ENCODE measurements at places on chromosomes 7 and 10.

DNA sequence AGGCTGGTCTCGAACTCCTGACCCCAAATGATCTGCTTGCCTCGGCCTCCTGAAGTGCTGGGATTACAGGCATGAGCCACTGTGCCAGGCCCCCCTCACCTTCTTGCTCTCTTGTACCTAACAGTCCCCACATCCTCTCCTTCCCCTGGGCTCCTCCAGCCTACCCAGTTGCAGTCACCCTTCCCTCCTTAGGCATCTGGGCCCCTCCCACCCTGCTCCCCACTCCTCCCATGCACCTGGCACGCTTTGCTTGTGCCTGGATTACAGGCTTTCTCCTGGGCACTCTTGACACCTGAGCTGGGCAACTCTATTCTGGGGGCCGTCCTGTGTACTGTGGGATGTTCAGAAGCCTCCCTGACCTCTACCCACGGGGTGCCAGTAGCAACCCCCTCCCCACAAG, 3.0 kb downstream of the CLDN15 start:
- DNase-seq, result no peak

- DNase-seq, result no peak
These were observed 247.0 kb downstream of the SLC25A13 start for GRCh38 chr7:96074871-96075270.

GRCh38 chr7:121531175-121532070, 135.3 kb upstream of the FAM3C start:
- no peak for DNase-seq

DNA sequence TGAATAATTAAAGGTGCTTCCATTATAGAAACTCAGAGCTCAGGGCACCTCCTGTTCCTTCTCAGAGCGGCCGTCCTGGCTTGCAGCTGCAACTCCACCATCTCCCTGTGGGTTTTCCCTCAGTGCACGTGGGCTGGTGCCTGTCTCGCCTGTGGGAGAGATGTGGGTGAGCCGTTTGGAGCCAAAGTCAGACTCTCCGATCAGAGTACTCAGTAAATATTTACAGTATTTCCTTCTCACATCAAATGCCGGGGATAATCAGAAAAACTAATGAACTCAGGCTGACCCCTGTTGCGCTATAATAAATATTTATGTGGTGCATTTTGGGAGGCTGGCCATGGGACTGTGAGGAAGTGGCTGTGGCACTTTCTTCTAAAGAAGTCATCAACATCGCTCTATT, 155.8 kb upstream of the HABP2 start:
- no peak for DNase-seq

DNA sequence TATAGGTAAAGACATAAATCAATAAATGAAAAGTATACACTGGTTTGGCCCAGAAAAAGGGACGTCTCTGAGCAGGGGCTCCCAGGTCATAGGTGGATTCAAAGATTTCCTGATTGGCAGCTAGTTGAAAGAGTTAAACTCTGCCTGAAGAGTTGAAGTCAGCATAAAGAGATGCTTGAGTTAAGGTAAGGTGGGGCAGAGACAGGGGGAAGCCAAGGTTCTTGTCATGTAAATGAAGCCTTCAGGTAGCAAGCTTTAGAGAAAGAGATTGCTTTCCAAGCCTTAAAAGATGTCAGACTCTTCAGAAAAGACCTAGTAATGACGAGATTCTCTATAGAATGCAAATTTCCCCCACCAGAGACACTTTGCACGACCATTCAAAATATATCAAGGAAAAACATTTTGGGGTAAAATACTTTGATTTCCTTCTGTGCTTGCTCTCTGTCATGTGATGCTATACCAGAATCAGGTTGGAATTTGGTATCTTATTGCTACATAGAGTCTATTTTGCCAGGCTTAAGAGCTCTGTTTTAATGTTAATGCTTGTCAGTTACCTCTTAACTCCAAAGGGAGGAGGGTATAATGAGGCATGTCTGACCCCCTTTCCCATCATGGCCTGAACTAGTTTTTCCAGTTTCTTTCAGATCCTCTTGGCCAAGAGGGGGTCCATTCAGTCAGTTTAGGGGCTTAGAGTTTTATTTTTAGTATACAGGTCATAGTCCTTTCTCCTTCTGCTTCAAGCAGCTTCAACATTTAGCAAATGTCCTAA, 429.6 kb downstream of the ADRA2A start:
- DNase-seq, result no peak

DNA sequence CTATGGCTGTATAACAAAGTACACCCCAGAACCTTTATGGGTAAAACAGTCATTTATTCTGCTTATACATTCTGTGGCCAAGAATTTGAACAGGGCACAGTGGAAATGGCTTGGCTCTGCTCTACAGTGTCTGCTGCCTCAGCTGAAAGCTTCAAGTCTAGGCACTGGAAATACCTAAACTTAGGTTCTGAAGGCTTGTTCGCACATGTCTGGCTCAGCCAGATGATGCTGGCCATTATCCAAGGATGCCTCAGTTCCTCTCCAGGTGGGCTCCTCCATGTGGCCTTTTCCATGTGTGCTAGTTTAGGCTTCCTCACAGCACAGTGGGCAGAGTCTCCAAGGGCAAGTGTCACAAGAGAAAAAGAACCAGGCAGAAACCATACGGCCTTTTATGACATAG, 76.8 kb downstream of the RALA start:
- DNase-seq, result no peak

GRCh38 chr7:13725591-13725990, 263.9 kb downstream of the ETV1 start:
- no peak for DNase-seq

GRCh38 chr10:92547676-92548075, 26.2 kb downstream of the IDE start:
- DNase-seq, result no peak

GRCh38 chr7:150744041-150744656, 6.9 kb downstream of the GIMAP5 start:
- no peak for DNase-seq

GRCh38 chr7:133911724-133912123, 215.4 kb upstream of the LRGUK start:
- no peak for DNase-seq

DNA sequence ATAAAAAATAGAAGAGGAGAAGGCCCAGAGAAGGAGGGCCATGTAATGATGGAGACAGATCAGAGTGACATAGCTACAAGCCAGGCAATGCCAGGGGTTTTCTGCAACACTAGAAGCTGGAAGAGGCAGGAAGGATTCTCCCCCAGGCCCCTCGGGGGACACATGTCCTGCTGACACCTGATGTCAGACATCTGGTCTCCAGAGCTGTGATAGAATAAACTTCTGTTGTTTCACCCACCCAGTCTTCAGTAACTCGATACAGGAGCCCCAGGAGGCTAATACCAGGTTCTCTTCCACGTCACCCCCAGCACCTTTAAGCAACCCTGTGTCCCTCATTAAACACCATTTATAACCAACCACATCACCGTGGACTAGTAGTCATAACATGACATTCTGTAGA, 94.9 kb downstream of the TMEM130 start:
- no peak for DNase-seq
